ENCODE measurements at places on chromosomes 11 and 22.

DNA sequence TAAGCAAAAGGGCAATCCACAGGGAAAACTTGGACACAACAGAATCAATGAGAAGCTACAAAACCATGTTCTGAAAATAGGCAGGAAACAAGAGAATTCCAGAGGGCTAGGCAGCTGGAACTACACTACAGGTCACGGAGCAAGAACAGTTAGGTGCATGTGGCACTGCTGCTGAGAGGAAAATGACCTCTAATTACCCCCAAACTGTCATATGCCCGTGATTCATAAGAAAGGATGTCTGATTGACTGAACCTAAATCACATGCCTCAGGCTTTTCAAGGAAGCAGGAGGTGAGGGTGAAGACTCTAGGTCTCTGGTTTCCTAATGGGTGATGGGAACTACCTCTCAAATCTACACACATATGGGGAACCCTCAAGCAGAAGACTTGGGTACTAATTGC, 17.9 kb upstream of the RRAS2 start:
- no peak for ATAC-seq

GRCh38 chr22:21622011-21622918, 7.6 kb downstream of the YDJC start:
- no peak for ATAC-seq

GRCh38 chr11:128450882-128451651, 136.3 kb downstream of the ETS1 start:
- no peak for ATAC-seq

DNA sequence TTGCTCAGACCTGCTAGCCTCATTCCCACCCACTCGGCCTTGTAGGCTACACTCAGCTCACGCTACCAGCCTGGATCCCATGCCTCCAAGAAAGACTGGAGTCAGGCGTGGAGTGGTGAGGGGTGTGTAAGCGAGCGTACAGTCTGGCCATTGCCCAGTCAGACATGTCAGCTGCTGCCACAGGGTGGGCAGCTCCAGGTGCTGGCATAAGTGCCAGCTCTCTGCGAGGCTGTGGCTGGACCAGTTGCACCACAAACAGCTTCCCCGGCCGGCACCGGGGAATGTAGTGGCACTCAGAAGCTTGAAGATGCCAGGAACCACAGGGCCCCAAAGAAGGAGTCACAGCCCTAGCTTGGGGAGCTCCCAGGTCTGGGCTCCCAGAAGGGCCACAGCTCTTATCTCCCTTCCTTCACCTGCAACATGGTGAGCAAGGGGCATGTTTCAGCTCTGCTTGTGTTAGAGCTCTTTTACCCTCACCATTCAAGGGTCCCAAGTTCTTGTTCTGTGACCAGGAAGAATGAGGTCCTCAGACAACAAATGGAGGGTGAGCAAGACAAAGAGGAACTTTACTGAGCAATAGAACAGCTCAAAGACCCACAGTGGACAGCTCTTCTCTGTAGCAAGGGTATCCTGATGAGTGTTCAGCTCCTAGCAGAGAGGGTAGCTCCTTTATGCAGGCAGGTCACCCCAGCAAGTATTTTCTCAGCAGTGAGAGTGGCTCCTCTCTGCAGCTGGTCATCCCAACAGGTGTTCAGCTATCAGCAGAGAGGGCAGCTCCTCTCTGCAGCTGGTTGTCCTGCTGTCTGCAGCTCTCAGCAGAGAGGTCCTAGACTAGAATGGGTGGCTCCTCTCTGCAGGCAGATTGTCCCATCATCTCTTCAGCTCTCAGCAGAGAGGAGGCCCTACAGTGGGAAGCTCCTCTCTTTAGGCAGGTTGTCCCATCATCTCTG, 6.0 kb downstream of the SBF2 start:
- ATAC-seq = no peak

- no peak for ATAC-seq
Observed at GRCh38 chr11:105071089-105071732, 26.1 kb upstream of the CARD16 start.

- no peak for ATAC-seq
Observed at GRCh38 chr11:13449522-13449921, 13.5 kb downstream of the BTBD10 start.

DNA sequence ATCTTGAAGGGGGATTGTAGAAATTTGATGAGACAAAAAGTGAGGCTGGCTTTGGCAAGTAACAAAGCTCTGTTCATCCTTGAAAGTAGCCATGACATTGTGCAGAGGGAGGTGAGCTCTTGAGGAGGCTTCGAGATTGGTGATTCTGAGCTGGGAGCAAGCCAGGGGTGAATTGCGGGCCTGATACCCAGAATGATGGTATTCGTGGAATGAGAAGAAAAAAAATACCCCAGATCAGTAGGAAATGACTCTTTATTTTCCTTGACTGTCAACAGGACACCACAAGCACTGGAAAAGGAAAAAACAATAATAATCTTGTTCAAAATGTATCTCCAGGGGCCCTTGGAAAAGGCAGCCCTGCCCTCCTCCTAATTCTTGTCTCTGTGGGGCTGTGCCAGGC, 62.7 kb downstream of the TSPAN18 start:
- ATAC-seq = no peak

GRCh38 chr11:14420223-14420622, 61.2 kb upstream of the RRAS2 start:
- ATAC-seq = no peak

DNA sequence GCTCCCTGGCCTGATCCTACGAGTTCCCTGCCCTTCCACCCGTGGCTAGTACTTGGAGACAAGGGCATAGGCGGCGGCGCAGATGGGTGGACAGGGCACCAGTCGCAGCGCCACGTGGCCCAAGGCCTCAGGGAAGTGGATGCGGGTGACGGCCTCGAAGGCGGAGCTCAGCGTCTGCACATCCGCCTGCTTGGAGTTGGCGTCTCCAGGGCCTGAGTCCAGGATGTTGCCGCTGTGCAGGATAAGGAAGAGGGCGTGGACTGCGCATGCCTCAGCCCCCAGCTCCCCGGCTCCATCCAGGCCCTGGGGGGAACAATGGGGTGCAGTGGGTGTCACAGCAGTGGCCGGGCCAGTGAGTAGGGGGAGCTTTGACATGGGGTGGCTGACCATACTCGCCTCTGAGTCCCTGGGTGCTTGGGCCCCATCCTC, 6.6 kb downstream of the PITPNM1 start:
- no peak for ATAC-seq

GRCh38 chr11:43802509-43802908, 78.1 kb upstream of the ALKBH3 start:
- 0 out of 3 replicates have a peak, but pooled peaks have one; percentile 31 for ATAC-seq

DNA sequence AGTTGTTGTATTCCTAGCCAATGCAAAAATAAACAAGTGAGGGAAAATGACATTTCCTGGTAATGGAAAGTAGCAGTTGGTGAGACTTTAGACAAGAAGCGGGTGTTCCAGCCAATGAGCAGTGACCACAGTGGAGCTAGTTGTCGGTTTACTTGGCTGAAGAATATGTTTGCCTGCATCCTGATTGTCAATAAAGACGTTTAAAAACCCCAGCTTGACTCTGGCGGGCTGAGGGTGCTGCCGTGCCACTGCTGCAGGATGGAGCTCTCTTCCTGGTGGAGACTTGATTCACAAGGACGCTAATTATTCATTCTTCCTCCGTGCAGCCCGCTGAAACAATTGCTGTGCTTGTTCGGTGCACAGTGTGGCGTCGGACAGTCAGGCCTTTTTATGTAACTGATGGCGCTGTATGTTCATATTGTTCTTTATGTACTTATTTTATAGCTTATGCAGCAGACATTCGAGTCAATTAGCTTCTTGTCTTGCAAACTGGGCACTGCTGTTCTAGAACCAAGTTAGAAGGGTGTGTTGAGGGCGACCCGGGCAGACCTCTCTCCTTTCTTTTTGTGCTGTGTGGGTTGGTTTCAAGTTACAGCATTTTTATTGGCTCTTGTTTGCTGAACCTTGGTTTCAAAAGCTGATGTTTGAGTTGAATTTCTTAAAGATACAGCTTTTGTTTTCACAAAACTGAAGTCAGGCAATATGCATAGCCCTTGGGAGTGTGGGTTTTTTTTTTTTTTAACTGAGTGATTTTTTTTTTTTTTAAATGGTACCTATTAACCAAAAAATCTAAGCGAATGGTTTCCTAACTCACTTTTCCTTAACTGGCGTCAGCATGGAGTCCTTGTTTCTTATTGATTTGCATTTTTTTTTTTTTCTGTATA, 153.9 kb downstream of the TEAD1 start:
- peak; percentile 45 for ATAC-seq

GRCh38 chr11:69947793-69948255, 128.6 kb upstream of the FGF3 start:
- no peak for ATAC-seq

GRCh38 chr11:111586388-111586831, 15.8 kb upstream of the SIK2 start:
- ATAC-seq = peak; percentile 81

DNA sequence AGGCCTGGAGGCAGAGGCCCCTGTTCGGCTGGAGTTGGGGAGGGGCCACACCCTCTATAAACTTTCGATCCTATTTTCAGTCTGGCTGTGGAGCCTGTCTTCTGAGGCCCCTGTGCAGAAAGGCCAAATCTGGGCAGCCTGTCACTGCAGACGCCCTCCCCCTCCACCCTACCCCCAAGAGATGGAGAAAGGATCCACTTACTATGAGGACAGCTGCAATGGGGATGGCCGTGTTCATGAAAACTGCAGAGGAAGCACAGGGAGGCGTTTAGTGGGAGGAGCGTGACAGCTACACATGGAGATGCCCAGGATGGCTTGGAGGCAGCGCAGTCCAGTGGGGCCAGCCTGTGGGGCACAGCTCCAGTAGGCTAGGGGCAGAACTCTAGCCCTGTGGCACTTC, 43.5 kb upstream of the KCNJ11 start:
- ATAC-seq = 0 out of 3 replicates have a peak, but pooled peaks have one; percentile 21

- ATAC-seq = peak; percentile 0
Observed at GRCh38 chr11:65613091-65613928, 711 bp downstream of the MAP3K11 start.

- no peak for ATAC-seq
Observed at GRCh38 chr11:27413218-27413617, 50.2 kb upstream of the CCDC34 start.

DNA sequence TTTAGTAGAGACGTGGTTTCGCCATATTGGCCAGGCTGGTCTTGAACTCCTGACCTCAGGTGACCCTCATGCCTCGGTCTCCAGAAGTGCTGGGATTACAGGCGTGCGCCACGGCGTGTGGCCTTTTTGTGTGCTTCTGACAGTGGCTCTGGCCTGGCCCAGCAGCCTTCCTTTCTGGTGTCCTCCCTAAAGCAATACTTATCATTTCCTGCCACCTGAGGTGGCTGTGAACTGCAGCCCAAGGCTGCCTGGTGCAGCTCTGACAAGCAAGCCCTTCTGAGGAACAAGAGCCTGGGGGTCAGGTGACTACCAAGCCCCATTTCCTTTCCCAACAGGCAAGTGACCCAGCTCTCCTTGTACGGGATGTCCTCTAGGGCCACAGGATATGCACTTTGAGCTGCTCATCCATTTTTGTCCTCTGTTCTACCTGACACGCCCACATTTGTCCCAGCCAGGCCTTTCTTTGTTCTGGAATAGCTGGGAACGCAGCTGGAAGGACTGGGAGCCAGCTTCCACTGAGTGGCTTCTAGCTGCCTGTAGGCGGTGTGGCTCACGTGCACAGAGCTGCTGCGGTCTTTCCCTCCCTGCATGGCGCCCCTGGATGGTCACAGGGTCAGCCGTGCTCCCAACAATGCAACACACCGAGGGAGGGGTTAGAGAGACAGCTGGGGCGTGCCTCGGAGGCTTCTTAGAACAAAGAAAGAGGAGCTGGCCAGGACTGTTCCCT, 12.3 kb upstream of the BID start:
- ATAC-seq = no peak

GRCh38 chr11:19715373-19715772, 2.7 kb downstream of the NAV2 start:
- peak; percentile 12 for ATAC-seq

DNA sequence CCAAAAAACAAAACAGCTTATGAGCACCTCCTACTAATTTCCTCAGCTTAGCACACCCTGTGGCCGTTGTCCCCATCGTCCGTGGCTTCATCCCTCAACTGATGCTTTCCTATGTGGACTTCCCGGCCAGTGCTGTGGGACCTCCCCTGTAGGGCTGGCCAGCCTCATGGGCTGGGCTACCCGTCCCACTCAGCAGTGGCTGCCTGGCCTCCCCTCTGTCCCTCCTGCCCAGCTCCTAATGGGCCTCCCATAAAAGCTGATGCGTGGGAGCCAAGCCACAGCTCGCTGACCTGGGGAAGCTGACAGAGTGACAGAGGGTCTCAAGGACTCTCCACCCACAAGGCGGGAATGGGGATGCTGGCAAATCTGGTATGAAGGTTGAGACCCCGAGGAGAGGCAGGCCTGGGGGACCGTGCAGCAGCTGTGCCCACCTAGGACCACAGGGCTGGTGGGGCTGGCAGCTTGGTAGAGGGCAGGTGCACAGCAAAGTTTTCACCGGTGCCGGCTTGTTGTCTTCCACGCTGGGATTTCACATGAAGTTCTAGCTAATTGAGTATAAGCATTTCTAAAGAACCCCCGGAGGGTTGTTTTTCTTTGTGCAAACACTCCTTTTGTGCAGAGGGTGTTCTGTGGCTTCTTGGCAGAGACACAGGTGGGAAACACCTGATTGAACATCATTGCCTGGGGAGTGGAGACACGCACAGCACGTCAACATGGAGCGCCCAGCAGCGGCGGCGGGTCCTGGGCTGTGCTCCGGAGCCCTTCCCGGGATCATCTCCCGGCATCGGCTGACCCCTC, 23.2 kb downstream of the TBX1 start:
- no peak for ATAC-seq

DNA sequence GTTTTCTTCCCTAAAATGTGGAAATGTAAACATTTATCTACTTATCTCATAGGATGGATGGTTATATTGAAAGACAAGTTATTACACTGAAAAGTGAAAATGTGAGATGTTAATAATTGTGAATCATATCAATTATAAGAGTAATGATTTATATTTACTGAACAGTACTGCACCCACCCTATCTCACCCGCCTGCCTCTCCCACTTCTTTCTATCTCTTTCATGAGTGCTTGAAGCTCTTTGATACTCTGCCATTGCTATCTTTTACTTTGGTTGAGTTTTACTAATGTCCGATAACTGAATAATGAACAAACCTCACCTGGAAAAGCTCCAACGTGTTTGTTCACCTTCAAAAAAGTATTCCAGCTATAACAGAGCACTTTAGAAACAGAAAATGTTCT, 263.0 kb upstream of the UBASH3B start:
- no peak for ATAC-seq

- peak; percentile 96 for ATAC-seq
Observed at GRCh38 chr22:42519525-42520401, at the start of gene RRP7A. TSS of gene RRP7A (minus strand) at chr22:42519796. CDS start at chr22:42519786, 10 bp downstream.

DNA sequence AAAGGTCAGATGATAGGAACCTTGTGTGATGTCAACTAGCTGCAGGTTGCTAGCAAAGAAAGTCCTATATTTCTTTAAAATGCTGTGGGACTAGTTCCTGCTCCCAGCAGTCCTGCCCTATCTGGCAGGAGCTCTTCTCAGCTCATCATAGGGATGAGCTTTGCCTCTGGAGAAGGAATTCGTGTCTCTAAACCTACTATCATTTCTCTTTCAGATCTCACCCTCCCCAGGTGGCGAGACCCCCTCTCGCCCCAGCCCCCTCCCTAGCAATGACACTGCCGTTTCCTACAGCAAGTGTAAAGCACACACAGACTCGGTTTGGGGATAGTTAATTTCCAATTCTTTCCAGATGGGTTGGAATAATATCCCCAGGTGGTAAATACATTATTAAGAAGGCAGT, 533.3 kb downstream of the OPCML start:
- no peak for ATAC-seq

Measured in SK-N-SH treated with all-trans-retinoic acid at 6 μM for 48 hours (cell line).